ENCODE measurements at places on chromosomes 12 and 14.

DNA sequence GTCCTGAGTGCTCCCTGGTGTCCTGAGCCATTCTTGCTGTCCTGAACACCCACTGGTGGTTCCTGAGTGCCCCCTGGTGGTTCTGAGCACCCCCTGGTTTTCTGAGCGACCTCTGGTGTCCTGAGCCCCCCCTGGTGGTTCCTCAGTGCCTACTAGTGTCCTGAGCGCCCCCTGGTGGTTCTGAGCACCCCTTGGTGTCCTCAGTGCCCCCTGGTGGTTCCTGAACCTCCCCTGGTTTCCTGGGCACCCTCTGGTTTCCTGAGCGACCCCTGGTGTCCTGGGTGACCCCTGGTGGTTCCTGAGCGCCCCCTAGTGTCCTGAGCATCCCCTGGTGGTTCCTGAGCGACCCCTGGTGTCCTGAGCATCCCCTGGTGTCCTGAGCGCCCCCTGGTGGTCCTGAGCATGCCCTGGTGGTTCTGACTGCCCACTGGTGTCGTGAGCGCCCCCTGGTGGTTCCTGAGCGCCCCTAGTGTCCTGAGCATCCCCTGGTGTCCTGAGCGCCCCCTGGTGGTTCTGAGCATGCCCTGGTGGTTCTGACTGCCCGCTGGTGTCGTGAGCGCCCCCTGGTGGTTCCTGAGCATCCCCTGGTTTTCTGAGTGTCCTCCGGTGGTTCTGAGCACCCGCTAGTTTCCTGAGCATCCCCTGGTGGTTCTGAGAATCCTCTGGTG is 473.1 kb downstream of the TMEM121 start:
- peak; percentile 13 for DNase-seq
- no peaks in the 10 kb centered on the region for H3K36me3 ChIP-seq

GRCh38 chr14:22418631-22419030 is 170.4 kb downstream of the DAD1 start:
- H3K4me3 ChIP-seq: no peak overlapping the region
- no peak for DNase-seq
- no peaks in the 10 kb centered on the region for H3K27me3 ChIP-seq
- no peaks in the 10 kb centered on the region for H3K36me3 ChIP-seq
- H3K4me1 ChIP-seq: peaks cover 31% of the 10 kb centered on the region

DNA sequence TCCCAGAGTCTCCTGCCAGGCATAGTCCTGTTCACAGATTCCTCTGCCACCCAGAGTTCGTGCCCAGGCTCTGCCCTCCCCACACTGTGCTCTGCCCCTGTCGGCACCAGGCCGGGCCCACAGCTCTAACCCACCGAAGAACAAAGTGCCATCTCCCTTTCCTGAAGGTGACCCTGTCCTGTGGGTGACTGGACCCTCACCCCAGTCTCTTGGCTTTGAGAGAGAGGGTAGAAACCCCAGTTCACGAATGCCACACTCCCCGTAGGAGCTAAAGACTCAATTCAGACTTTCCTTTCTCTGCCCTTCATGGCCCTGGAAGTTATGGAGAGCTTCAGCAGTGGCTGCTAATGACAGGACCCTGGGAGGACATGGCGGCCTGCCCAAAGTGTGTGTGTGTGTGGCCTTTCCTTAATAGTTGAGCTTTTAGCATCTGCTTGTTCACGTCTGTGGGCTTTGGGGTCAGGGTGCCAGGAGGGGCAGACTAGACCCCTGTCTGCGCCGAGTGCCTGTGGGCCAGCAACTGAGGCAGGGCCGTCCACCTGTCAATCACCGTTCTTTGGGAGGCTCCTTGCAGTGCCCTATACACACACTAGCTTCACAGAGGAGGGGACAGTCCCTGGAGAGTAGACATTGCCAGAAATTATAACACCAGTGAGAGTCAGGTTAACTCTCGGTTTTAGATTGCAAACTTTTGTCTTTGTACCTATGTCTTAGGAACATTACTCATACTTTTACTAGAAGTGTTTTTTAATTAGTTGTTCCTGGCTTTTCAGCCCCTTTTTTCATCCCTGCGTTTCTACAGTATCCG is 84.6 kb upstream of the DYNC1H1 start:
- no peak overlapping the region for H3K4me3 ChIP-seq
- peaks cover 7% of the 10 kb centered on the region for H3K27me3 ChIP-seq
- peaks cover 42% of the 10 kb centered on the region for H3K4me1 ChIP-seq
- peak overlapping the region; percentile 59 for H3K27ac ChIP-seq
- peaks cover 41% of the 10 kb centered on the region for H3K36me3 ChIP-seq

GRCh38 chr14:68740788-68741476 is 51.9 kb downstream of the ZFP36L1 start:
- H3K27me3 ChIP-seq: peaks cover 25% of the 10 kb centered on the region
- no peak for DNase-seq
- H3K36me3 ChIP-seq: peaks cover 7% of the 10 kb centered on the region
- peaks cover 50% of the 10 kb centered on the region for H3K4me1 ChIP-seq

- no peak overlapping the region for H3K4me3 ChIP-seq
- DNase-seq: no peak
- H3K36me3 ChIP-seq: no peaks in the 10 kb centered on the region
- H3K4me1 ChIP-seq: no peaks in the 10 kb centered on the region
- H3K27me3 ChIP-seq: peaks cover 4% of the 10 kb centered on the region
- H3K27ac ChIP-seq: no peak overlapping the region
Measured at GRCh38 chr12:19397534-19397933, 41.8 kb upstream of the AEBP2 start.

- H3K4me1 ChIP-seq: no peaks in the 10 kb centered on the region
- H3K27me3 ChIP-seq: no peaks in the 10 kb centered on the region
- no peak overlapping the region for H3K27ac ChIP-seq
- H3K4me3 ChIP-seq: no peak overlapping the region
- H3K36me3 ChIP-seq: no peaks in the 10 kb centered on the region
- no peak for DNase-seq
Measured at GRCh38 chr12:39586816-39587215, 32.8 kb downstream of the ABCD2 start.

- no peaks in the 10 kb centered on the region for H3K27me3 ChIP-seq
- H3K27ac ChIP-seq: peak overlapping the region; percentile 56
- H3K4me1 ChIP-seq: peaks cover 10% of the 10 kb centered on the region
Measured at GRCh38 chr12:104276273-104277131, 27.0 kb upstream of the EID3 start.

DNA sequence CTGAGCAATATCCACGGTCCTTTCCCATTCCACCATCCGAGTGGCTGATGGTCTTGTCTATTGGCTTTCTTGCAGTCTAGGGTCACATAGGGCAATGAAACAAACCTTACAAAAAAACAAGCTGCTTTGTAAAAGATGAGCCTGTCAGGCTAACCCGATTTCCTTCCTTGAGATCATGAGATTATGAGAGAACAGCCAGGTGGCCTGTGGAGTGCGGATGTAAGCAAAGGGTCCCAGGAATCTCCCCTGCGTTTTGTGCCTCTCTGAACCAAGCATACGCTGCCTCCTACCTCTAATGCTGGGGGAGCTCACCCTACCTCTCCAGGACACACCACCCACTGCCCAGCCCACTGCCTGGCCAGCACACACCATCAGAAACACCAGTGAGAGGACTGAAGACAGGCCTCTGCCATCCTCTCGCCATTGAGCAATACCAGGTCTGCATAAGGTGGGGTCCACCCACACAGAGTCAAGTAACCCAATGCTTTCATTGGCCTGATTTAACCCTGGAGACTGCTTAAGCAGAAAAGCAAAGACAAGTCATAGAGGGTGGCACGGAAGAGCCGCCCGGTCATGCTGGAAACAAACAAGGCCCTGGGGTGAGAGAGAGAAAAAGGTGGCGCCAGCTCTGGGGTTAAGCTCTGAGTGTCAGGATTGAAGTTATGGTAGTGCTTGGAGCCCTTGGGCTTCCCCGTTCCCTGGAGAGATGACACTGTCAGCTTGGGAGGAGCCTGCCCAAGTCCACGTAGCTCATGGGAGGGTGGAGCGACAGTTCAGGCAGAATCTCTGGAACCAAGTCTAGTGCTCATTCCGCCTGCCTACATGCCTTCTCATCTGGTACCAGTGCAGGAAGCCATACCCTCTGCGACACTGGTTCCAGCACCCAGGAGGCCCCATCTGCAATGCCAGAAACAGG is 46.6 kb downstream of the CALM1 start:
- H3K27me3 ChIP-seq: peaks cover 4% of the 10 kb centered on the region
- DNase-seq: no peak

DNA sequence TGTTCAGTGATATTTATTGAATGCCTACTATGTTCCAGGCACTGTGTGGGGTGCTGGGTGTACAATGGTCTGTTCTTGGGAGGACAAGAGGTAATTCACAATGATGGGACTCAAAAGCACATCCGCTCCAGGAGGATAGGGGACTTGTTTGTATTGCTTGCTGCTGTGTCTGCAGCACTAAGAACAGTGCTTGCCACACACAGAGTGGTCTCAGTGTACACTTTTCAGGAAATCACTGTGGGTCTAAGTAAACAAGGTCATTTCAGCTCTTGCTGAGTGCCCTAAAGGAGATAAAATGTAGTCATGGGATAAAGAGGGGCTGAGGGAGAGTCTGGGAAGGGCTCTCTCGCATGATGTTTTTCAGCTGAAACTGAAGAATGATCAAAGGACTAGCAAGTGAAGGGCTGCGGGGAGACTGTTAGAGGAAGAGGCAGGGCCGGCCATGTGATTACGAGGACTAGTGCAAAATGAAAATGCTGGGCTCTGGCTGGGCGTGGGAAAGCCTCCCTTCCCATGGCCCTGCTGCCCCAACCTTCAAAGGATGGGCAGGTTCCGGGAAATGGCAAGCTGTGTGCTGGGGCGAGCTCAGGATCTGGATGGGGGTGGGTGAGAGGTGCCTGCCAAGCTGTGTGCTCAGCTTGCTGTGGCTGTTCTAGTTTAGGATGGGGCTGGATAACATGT is 39.1 kb downstream of the ADCK1 start:
- H3K36me3 ChIP-seq: no peaks in the 10 kb centered on the region
- H3K4me1 ChIP-seq: peaks cover 9% of the 10 kb centered on the region
- H3K27me3 ChIP-seq: peaks cover 3% of the 10 kb centered on the region

DNA sequence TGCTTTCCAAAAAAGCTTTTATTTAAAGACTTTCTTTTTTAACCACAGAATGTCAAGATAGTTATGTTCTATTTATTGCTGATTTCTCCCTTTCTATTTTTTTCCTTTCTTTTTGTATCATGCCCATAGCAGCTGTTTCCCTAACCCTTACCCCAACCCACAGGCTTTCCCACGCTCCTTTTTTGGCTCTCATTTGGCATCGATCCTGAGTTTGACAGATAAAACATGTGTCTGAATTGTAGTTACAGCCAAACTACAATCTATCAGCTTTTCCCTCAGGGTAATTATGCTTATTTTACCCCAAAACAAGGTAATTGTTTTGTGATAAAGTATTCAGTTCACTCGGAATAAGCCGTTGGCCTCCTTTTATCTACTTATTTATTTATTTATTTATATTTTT is 46.7 kb downstream of the PDE3A start:
- H3K4me1 ChIP-seq: no peaks in the 10 kb centered on the region
- H3K27me3 ChIP-seq: peaks cover 7% of the 10 kb centered on the region
- H3K4me3 ChIP-seq: no peak overlapping the region
- no peak overlapping the region for H3K27ac ChIP-seq
- no peak for DNase-seq

DNA sequence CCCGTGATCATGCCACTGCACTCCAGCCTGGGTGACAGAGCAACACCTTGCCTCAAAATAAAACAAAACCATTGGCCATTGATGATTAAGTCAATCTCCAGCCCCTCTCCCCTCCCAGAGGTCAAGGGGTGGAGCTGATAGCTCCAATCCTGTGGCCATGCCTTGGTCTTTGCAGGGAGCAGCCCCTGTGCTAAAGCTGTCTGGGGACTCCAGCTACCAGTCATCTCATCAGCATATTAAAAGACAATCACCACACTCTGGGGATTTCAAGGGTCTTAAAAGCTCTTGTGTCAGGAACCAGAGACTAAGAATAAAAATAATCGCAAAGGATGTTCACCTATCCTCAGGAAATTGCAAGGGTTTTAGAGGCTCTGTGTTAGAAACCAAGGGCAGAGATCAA is 30.6 kb downstream of the HCAR2 start:
- H3K36me3 ChIP-seq: no peaks in the 10 kb centered on the region
- H3K4me3 ChIP-seq: no peak overlapping the region
- DNase-seq: no peak
- H3K27ac ChIP-seq: peak overlapping the region; percentile 69

DNA sequence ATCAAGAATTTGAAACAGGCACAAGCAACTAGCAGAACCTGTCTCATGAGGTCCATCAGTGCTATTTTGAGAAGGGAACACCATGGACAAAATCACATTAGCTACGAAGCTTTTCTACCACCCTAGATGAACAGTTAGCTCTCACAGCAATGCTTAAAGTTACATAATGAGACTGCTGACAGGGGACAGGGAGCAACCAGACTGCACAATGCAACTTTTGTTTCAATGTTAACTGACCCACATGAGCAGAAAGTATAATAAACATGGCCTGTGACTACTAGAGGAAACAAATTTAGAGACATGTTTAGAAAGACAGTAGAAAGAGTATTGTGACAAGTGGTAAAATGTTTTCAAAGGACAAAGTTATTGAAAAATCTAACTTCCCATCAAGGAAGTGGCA is 282.8 kb downstream of the CEP128 start:
- no peaks in the 10 kb centered on the region for H3K4me1 ChIP-seq
- no peak for DNase-seq
- H3K27ac ChIP-seq: no peak overlapping the region
- H3K36me3 ChIP-seq: no peaks in the 10 kb centered on the region
- no peaks in the 10 kb centered on the region for H3K27me3 ChIP-seq
- no peak overlapping the region for H3K4me3 ChIP-seq

All from nephron progenitor cell (in vitro differentiated cells).